Urinary bladder (tissue), 4 donors: ENCODE measurements at places on chromosomes 11 and 22. TPM values are rescaled to one million over a fixed set of nuclear protein-coding genes. Genes with fewer than 3 reads are reported as not detected.

DNA sequence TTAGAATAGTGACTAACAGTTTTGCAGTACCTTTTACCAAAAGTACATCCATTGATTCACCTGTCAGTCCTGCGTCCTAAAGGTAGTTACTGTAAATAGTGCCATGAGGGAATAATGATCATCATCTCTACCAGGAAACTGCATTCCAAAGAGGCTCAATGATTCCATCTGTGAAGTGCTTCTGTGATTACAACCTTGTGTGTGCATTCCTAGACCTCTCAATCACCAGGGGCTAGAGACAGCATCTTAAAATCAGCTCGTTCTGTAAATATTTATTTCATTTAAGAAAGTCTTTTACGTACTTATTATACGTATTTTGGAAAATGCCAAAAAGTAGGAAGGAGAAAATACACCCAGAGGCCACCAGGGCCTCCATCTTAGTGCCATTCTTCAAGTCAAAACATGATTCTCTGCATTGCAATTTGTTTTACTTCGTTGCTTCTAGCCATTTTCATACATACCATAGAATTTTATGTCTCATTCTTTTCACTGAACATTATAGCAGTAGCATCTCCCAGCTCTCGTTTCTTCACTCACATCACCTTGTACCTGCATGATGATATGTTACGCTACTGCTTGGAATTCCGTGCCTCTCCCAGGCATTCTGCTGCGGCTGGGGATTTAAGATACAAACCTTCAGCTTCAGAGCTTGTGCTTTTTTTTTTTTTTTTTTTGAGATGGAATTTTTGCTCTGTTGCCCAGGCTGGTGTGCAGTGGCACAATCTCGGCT is 117.0 kb downstream of the SEZ6L start:
- DNase-seq, result no peak

- no peak for DNase-seq
Observed at GRCh38 chr11:132099692-132100091, 729.3 kb downstream of the NTM start.

DNA sequence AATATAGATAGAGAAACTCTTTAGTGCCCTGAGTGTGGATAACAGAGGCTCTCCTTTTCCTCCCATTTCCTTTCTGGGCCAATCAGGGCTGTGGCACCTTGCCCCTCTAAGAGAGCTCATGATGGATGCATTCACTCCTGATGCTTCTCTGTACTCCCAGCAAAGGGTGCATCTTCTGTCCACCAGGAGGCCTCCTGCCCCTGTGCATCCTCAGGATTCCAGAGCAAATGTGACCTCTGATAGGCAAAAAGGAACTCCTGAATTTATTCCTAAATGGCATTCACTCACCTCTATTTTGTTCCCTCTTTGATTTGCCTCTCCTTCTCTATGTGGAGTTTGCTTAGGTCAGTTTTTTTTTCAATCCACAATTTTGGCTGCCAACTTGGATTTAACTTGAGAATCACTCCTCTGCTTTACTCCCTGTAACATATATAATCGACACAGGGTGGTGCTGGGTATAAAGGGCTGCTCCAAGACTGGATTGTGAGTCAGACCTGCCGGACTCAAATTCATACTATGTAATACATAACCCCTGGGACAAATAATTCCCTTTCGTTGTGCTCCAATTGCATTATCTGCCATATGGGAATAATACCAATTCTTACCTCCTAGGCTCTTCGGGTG is 1.1 kb upstream of the MRGPRX4 start:
- DNase-seq, result no peak

- DNase-seq, result no peak
Observed at GRCh38 chr11:130435671-130436070, 7.3 kb upstream of the ADAMTS8 start.

- DNase-seq, result peak; percentile 55
Observed at GRCh38 chr11:131867457-131868257, 497.2 kb downstream of the NTM start.

GRCh38 chr11:61281581-61282250 is 13.4 kb downstream of the VWCE start:
- no peak for DNase-seq

- DNase-seq, result no peak
Observed at GRCh38 chr11:2186669-2187279, 15.2 kb upstream of the TH start.

GRCh38 chr11:120667281-120667680 is 155.7 kb downstream of the GRIK4 start:
- no peak for DNase-seq

- DNase-seq, result no peak
Observed at GRCh38 chr11:74015919-74016684, 7.2 kb upstream of the UCP3 start.

GRCh38 chr11:44752300-44752699 is 25.5 kb downstream of the TSPAN18 start:
- no peak for DNase-seq

DNA sequence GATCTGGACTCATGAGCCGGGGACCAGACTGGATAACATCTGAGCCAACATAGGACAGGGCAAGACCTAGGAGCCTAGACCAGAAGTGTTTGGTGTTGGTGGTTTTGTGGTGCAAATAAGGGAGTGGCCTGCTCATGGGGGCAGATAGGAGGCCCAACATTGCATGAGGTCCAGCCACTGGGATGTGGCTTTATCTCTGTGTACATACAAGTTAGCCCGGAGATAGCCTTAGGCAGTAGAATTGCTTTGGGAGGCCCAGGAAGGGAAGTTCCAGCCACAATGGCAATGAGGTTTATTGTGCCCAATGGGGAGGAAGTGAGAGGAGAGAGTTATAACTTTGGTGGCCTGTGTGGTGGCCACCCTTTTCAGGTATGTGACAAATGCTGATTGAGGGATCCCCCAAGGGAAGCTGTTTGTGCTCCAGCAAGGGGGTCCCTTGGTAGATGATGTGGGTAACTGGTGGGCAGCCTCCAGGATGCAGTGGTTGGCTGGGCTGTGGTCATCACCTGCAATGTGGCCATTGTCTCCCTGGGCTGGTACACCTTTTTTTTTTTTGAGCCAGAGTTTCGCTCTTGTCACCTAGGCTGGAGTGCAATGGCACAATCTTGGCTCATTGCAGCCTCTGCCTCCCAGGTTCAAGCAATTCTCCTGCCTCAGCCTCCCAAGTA is 6.4 kb downstream of the LMO2 start:
- DNase-seq, result no peak

- DNase-seq, result no peak
Observed at GRCh38 chr22:48373626-48374173, 1454.0 kb downstream of the BRD1 start.

- DNase-seq, result no peak
Observed at GRCh38 chr11:12537778-12538401, 136.3 kb upstream of the TEAD1 start.

GRCh38 chr11:112806876-112807275 is 154.3 kb upstream of the NCAM1 start:
- no peak for DNase-seq

GRCh38 chr22:35424081-35424480 is 24.1 kb downstream of the MCM5 start:
- DNase-seq, result no peak

DNA sequence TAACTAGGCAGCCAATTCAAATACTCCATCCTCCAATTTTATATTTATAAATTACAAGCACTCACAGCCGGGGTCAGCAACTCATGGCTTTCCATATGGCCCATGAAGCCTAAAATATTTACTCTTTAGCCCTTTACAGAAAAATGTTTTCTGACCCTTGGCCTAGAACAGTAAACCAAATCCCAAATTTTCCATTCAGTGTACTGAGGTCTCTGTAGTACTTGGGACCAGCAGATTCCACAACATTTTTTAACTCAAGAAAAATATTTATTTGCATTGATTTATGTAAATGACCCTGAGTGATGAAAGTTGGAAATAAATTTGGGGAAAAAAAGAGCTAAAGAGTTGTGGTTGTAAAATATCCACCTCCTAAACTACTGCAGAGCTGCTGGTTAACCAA is 82.6 kb downstream of the SLC1A2 start:
- no peak for DNase-seq

DNA sequence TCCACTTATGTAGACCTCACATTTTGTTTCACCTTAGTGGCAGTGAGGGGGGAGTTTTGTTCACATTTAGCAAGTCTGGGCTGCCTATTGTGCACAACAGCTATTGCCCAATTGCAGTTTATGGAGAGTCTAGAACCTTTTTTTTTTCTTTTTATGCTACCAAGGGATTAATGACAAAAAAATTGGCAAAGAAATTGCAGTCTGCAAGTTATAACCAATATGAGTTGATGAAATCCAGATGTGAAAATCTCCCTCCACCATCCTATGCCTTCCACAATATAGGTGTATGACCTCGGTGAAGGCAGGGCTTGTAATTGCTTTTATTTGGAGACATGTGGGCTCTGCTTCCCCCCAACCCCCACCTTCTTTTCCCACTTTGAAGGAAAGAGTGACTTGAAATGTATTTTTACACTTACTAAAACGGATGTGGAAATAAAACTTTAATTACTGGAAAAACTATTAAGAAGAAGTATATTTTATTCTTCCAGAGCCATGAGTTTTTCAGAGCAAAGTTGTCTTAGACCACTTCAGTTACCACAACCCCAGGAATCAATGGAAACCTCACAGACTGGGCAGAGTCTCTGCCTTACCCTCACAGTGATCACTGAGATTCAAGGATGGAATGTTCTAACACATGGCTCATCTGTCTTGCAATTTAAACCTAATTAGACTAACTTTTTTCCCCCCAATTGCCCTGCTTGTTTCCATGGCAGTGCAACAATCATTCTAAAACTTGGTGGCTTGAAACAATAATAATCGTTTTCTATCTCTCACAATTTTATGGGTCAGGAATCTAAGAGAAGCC is 120.8 kb upstream of the SLC5A12 start:
- no peak for DNase-seq

- DNase-seq, result no peak
Observed at GRCh38 chr11:45801723-45802315, 3.1 kb upstream of the SLC35C1 start.

DNA sequence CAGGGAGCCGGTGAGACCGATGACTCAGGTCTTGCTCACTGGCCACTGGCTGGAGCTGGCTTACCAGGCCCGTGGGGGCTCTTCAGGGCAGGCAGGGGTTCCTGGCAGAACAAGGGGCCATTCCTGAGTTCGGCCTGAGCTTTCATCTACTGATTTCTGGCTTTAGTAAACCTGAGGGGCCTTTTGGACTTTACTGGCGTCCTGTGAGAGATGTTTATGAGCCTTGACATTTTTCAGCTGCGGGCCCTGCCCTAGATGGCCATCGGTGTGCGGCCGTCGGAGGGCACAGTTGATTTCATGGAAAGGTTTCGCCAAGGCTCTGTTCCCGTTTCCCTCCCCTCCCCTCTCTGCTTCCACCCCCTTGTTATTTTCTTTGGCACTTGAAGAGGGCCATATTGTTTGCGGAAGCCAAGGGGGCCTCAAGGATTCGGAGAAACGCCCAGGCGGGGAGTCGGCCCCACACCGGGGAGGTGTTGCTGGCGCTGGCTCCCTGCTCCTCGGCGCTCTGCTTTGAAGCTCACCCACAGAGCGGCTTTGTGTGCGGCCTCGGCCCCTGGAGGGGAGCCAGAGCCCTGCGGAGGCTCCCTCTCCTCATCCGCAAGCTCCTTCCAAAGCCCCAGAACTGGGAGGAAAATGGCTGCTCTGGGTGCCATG is 17.7 kb downstream of the ELF5 start:
- DNase-seq, result no peak

DNA sequence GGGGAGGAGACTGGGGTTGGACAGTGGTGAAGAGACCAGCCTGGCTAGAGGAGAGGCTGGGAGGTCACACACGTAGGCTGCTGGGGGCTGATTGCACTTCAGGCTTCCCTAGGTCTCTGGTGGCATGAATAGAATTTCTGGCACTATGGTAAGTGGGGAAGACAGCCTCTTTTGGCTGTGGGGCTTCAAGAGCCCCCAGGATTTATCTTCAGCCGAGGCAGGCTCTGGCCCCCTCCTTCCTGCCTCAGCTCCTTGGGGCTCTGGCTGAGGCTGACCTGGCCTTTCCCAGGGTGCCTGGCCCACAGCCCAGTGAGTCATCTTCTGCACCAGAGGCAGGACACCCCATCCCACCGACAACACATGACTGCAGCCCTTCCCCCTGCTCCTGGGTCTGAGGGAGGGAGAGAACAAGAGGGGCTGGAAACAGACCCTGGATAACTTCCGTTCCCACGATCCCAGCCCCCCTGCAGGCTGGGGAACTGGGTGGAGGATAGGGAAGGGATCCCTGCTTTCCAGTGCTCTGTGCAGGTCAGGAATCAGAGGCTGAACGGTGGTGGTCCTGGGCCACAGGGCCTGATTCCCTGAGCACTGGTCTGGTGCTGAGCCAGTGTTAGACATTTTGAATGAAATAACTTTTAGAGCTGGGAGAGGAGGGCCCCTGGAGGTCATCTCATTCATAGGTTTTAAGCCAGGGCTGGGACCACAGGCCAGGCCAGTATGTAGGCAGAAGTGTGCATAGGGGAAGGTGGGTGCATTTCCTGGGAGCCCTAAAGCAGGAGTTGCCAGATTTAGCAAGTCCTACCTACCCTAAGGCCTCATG is 26.5 kb downstream of the ARHGEF17 start:
- no peak for DNase-seq

GRCh38 chr11:86811637-86812321 is 11.4 kb downstream of the PRSS23 start:
- no peak for DNase-seq

DNA sequence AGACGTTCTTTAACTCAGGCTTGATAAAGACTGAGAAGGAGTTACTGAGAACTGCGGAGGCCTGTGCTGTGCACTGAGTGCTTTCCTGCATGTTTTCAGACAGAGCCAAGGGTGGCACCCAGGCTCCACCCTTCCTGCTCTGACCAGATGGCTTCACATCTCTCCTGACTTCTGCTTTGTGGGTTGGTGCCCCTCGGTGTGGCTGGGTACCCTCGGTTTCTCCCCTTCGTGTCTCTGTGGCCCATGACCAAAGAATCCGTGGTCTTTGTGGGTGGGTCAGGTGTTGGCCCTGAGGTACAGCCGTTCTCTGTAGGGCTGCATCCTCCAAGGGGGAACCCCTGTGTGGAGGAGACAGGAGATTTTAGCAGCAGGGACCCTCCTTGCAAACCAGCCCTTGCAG is 34.3 kb downstream of the GRIK4 start:
- no peak for DNase-seq

- DNase-seq, result no peak
Observed at GRCh38 chr11:128308794-128309193, 278.6 kb downstream of the ETS1 start.

GRCh38 chr11:67494371-67495233 is 10.6 kb downstream of the PITPNM1 start:
- DNase-seq, result no peak

- no peak for DNase-seq
Observed at GRCh38 chr11:92811341-92811740, 158.1 kb upstream of the MTNR1B start.

SHISAL1 gene
- 5.1 TPM for total RNA-seq

FLRT1 gene
- 1.7 TPM for total RNA-seq

IGLL5 gene
- total RNA-seq, result 0.69 TPM

BTBD18 gene
- total RNA-seq, result not detected

OR52H1 gene
- total RNA-seq, result 2.2 TPM

TRIM49 gene
- not detected for total RNA-seq

HMOX1 gene
- total RNA-seq, result 9.7 TPM

TTC36 gene
- not detected for total RNA-seq

RCE1 gene
- 12.2 TPM for total RNA-seq

TBX10 gene
- total RNA-seq, result not detected

SMTNL1 gene
- 0.16 TPM for total RNA-seq
